A172 (cell line): ENCODE measurements at places on chromosomes 7 and 10. TPM values are rescaled to one million over a fixed set of nuclear protein-coding genes. Genes with fewer than 3 reads are reported as not detected.

DNA sequence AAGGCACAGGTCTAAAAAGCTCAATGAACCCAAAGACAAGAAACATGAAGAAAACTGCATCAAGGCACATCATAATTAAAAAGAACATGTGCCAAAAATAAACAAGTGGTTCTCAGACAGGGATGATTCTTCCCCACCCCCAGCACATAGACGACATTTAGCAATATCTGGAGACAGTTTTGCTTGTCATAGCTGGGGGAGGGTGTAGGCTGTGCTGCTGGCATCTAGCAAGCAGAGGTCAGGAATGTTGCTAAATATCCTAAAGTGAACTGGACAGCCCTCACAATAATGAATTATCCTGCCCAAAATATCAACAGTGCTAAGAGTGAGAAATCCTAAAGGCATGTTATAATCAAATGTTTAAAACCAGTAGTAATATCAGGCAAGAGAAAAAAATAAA is 122.6 kb downstream of the MICU1 start:
- peak; percentile 13 for DNase-seq

DNA sequence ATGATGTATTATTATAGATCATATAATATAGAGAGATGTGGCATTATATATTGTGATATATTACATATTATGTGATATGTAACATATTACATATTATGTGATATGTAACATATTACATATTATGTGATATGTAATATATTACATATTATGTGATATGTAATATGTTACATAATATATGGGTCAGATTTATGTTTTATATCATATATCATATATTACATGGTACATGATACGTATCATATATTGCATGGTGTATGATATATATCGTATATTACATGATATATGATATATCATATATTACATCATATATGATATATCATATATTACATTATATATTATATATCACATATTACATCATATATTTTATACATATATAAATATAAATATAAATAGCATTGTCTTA is 164.1 kb upstream of the NEBL start:
- DNase-seq = no peak

NODAL gene
- not detected in 2 replicates for total RNA-seq

- no peak for DNase-seq
Observed at GRCh38 chr10:85916286-85916685, 450.3 kb downstream of the GRID1 start.

DNA sequence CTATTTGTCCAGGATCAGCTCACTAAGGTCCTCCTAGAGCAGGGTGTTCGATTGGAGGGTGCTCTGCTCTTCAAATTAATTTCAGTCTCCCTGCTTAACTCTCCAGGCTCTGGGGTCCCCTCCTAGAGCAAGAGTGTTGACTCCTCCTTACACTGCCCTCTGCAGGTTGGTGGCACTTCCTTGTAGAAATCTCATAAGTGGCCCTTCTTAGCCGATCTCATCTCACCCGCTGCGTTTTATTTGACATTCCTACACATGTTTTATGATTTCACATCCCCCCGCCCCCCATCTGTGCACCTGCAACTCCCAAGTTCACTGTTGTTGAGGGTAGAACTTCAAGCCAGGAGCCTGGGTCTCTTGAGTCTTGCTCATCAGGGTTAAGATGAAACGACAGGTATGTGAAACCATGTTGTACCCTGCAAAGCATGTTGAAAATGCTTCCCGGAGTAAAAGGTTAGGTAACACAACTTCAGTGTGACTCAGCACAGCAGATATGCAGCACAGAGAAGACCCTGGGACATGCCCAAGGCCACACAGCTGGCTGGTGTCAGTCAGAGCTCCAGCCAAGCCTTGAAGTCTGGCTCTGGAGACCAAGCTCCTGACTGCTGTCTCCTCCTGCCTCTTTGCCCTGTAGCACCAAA is 171.2 kb downstream of the PRKAG2 start:
- DNase-seq = peak; percentile 63

GRCh38 chr7:41624818-41625217 is 78.1 kb downstream of the INHBA start:
- DNase-seq = no peak

EMX2 gene
- 0.05 and 0.81 TPM in 2 replicates for total RNA-seq

DLD gene
- 128 and 363 TPM in 2 replicates for total RNA-seq

GHRHR gene
- not detected in 2 replicates for total RNA-seq

GRCh38 chr10:43315535-43316207 is 48.8 kb upstream of the RASGEF1A start:
- no peak for DNase-seq

DNA sequence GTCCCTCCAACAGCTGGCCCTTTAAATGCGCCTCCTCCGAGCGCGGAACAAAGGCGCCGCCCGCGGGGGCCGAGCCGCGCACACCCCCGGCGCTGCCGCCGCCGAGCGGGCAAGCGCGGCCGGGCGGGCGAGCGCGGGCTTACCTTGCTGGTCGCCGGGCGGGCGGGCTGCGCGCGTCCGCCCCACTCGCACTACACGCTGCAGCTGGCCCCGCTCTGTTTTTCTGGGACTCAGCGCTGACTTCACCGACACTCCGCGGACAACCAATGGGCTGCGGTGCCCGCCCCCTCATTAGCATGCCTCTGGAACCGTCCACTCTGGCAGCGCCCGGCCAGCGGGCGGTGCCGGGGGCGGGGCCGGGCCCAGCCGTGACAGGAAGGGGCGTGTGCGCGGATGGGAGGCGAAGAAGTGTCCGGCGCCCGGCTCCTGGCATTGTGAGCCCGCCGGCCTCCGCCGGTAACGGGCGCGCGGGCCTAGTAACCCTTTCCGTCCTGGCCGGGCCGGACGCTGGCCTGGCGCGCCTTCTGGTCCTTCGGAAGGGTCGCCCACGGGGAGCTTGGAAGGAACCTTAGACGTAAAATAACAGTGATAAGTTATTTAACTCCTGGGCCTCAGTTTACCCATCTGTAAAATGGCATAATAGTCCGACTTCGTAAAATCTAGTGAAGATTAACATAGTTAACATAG is at the start of gene SORBS1:
Gene SORBS1 (minus strand): TSS at position 195 of the 687 bp plus-strand sequence. CDS start 120,236 bp downstream, outside the sequence.
- peak; percentile 92 for DNase-seq

CTBP2 gene
- 35.0 and 35.5 TPM in 2 replicates for total RNA-seq

HNRNPA2B1 gene
- 257 and 324 TPM in 2 replicates for total RNA-seq

HHEX gene
- not detected in 2 replicates for total RNA-seq

- no peak for DNase-seq
Observed at GRCh38 chr7:55521917-55522902, 50.1 kb downstream of the VOPP1 start.

DNA sequence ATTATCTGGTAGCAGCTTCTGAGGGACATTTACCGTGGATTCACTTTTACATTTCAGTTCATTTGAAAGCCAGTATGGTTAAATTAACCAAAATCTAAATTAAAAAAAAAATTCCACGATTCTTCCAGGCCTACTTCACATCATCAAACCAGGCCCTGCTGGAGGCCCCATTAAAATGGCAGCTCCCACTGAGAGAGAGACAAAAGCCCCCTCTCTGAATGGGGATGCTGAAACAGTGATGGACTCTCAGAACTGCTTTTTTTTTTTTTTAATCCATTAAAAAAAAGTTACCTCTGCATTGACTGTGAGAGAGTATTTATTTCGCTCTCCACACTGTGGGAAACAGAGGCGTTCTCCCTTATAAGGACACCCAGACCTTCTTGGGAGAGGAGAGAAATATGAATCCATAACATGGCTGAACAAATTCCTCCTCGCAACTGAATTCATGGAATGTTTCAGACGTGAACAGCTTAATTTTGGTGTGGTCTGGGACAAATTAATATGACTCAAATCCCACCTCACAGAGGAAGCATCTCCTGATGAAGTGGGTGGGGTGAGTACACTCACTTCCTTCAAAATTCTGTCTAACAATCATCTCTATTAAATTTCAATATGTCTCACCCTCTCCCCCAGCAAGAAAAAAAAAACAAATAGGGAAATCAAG is 73.5 kb downstream of the SAMD9 start:
- peak; percentile 57 for DNase-seq

CBLL1 gene
- total RNA-seq = 33.5 and 47.6 TPM in 2 replicates

GRCh38 chr7:72435366-72435765 is 23.2 kb upstream of the CALN1 start:
- DNase-seq = no peak

- DNase-seq = peak; percentile 90
Observed at GRCh38 chr10:4678023-4678950, 147.7 kb upstream of the AKR1E2 start.
